ENCODE measurements at places on chromosomes 1 and 21. TPM values are rescaled to one million over a fixed set of nuclear protein-coding genes. Genes with fewer than 3 reads are reported as not detected.
A peak's percentile ranks its signal among the peaks of the same experiment; 100 is the strongest.

The NASP gene
- total RNA-seq: 256 TPM

DNA sequence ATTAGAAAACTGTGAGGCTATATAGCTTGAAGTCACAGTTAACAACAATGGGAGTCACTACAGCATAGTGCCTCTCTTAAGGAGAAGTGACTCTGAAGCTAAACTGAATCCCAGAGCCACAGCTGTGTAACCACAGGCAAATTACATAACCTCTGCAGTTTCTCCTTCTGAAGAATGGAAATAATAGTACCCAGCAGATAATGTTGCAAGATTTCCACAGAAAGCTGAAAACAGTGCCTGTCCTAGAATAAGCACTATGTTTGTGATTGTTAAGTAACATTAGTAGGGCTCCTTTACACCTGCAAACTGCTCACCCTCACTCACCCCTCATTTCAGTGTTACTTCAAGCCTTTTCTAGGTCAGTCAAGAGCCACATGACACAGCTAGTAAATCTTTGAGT is 886.7 kb downstream of the PLA2G4A start:
- H3K4me1 ChIP-seq: no peaks in the 10 kb centered on the region
- no peak overlapping the region for H3K27ac ChIP-seq
- no peaks in the 10 kb centered on the region for H3K27me3 ChIP-seq
- H3K36me3 ChIP-seq: no peaks in the 10 kb centered on the region

DNA sequence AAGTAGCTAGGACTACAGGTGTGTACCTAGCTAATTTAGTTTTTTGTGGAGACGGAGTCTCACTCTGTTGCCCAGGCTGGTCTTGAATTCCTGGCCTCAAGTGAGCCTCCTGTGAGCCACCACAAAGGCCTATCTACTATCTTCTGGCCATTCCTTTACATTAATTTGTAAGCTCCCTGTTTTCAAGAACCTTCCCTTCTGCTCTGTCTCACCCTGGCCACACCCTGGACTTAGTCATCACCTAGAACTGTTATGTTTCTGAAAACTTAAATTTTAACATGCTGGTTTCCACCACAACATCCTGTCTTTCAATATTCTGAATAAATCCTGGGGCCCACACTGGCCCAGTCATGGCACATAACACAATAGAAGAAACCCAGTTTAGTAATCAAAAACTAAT is 4.9 kb upstream of the B4GALT3 start:
- H3K36me3 ChIP-seq: peaks cover 4% of the 10 kb centered on the region
- H3K4me3 ChIP-seq: peak overlapping the region; percentile 25
- H3K27me3 ChIP-seq: no peaks in the 10 kb centered on the region
- H3K4me1 ChIP-seq: peaks cover 78% of the 10 kb centered on the region
- peak overlapping the region; percentile 96 for H3K27ac ChIP-seq
- peak; percentile 85 for DNase-seq

The DEPDC1 gene
- total RNA-seq: 28.3 TPM

DNA sequence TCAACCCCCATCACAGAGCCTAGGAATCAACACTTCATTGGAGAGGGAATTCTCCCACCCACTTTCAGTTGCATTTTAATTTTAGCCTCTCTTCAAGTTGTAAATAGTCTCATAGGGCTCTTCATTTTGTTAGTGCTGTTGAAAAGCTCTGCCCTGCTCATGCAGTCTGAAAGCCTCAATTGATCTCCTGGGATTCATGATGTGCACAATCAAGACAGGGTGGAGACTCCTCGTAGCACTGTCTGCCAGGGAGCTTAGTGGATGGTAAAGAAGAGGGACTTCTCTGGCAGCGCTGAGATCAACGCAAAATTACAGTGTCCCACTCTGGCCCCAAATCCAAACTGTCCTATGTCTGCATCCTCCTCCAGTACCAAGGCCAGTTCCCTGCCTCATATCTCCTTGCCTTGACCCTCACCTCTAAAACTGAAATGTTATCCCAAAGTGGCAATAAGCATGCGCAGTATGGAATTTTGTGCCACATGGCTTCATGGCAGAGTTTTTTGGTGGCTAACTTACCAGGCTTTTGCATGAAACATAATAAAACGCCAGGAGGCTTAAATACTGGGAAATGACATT is 282.2 kb downstream of the CACNA1E start:
- no peak overlapping the region for H3K27ac ChIP-seq
- no peak overlapping the region for H3K4me3 ChIP-seq
- peaks cover 5% of the 10 kb centered on the region for H3K4me1 ChIP-seq
- DNase-seq: no peak

DNA sequence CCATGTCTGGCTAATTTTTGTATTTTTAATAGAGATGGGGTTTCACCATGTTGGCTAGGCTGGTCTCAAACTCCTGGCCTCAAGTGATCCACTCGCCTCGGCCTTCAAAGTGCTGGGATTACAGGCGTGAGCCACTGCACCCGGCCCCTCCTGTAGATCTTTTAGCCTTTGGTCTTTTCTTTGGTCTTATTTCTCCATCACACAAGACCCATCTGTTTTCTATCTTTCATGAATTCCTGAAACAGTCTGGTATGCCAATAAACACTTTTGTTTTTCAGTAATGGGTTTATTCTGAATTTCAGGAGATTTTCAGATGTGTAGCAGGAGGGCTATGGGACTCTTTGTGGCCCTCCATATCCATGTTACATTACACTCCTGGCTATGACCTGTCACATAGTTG is 23.2 kb downstream of the ERRFI1 start:
- no peak overlapping the region for H3K27ac ChIP-seq
- H3K4me1 ChIP-seq: no peaks in the 10 kb centered on the region
- no peak for DNase-seq
- no peaks in the 10 kb centered on the region for H3K27me3 ChIP-seq
- H3K4me3 ChIP-seq: no peak overlapping the region

GRCh38 chr1:104765085-104765484 is 1015.4 kb downstream of the AMY1C start:
- H3K36me3 ChIP-seq: no peaks in the 10 kb centered on the region
- H3K27ac ChIP-seq: no peak overlapping the region
- no peaks in the 10 kb centered on the region for H3K27me3 ChIP-seq
- no peak for DNase-seq

The DIO1 gene
- total RNA-seq: not detected

GRCh38 chr1:26761217-26761616 is 26.5 kb upstream of the PIGV start:
- no peak overlapping the region for H3K27ac ChIP-seq
- peaks cover 4% of the 10 kb centered on the region for H3K4me1 ChIP-seq
- no peak for DNase-seq
- no peak overlapping the region for H3K4me3 ChIP-seq
- no peaks in the 10 kb centered on the region for H3K27me3 ChIP-seq

DNA sequence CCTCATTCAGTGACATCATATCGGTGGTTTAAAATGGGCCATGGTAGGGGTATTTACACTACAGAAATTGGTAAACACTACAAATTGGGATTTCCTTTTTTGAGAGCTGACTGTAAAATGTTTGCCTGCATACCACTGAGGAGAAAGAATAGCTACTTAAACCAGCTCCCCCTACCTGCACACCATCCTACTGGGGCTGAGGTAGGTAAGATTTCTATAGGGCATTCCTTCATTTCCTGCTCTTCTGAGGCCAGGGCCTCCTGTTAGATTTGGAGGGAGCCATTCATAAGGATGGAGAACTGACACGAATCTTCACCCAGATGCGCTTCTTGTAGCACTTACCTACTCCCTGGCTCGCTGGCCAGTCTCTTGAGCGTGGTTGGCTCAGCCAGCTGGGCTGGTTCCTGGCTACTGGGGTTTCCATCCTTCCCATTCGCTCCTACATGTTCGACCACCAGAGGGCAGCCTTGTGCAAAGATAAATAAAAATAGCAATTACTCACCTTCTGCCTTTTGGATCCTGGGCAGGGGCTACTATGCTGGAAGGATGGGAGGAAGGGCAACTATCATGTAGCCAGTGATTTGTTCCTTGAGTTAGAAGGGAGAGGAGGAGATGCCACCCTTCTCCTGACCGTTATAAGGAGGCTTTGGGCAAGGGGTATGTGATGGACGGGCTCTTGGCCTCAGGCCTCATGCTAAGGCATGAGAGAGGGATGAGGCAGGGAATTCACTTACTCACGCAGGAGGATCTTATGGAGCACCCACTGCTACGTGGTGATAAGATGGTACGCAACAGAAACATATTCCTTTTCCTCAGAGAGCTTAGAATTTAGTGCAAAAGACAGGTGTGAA is 10.7 kb downstream of the OPTC start:
- DNase-seq: peak; percentile 84
- no peak overlapping the region for H3K27ac ChIP-seq
- peaks cover 14% of the 10 kb centered on the region for H3K27me3 ChIP-seq
- H3K4me3 ChIP-seq: no peak overlapping the region

DNA sequence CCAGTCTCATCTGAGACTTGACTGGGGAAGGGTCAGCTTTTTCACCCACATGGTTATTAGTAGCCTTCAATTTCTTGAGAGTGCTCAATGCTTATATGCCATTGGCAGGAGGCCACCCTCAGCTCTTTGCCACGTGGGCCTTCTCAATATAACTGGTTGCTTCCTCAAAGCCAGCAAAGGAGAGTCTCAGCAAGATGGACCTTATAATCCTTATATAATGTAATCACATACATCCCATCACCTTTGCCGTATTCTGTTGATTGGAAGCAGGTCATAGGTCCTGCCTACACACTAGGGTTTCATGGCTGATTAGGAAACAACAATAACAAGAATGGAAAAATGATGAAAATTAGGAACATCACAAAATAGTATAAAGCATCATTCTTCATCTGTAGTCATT is 22.9 kb downstream of the TSEN15 start:
- H3K4me3 ChIP-seq: no peak overlapping the region
- H3K36me3 ChIP-seq: peaks cover 13% of the 10 kb centered on the region
- no peaks in the 10 kb centered on the region for H3K27me3 ChIP-seq
- no peak overlapping the region for H3K27ac ChIP-seq

The FCRL2 gene
- not detected for total RNA-seq

GRCh38 chr1:231616667-231617066 is 9.9 kb upstream of the DISC1 start:
- no peak overlapping the region for H3K4me3 ChIP-seq
- DNase-seq: no peak
- peaks cover 23% of the 10 kb centered on the region for H3K36me3 ChIP-seq
- H3K27ac ChIP-seq: no peak overlapping the region

DNA sequence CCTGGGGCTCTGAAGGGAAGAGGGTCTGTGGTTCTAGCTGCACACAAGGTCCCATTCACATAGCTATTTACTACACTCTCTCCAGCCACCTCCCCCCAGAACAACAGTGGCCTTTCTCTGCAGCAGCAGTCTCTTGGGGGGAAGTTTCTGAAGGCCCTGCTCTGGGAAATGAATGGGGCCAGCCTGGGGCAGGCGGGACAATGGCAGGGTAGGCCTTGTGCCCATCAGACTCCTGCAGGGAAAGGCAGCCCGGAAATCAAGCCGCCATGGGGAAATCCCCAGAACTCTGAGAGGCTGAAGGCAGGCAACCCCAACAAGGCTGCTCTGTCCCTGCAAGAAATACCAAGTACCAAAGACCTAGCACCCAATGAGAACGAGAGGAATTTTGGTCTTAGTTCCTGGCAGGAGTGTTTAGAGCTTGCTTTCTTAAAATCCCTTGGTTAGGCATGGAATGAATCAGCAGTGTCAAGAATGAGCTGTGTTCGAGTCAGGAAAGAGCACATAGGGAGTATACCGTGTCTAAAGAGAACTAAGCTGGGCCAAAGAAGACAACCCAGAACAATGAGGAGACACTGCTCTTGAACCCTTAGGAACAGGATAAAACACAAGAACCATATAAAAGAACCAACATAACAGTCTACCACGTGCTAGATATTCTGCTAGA is 11.3 kb downstream of the ARHGEF11 start:
- no peaks in the 10 kb centered on the region for H3K36me3 ChIP-seq
- no peak for DNase-seq
- H3K27ac ChIP-seq: no peak overlapping the region
- H3K4me3 ChIP-seq: no peak overlapping the region
- H3K4me1 ChIP-seq: no peaks in the 10 kb centered on the region

The LGALS8 gene
- total RNA-seq: 74.0 TPM

The LENEP gene
- 0.91 TPM for total RNA-seq

- peaks cover 14% of the 10 kb centered on the region for H3K4me1 ChIP-seq
- H3K27ac ChIP-seq: no peak overlapping the region
- H3K27me3 ChIP-seq: peaks cover 5% of the 10 kb centered on the region
- peaks cover 4% of the 10 kb centered on the region for H3K36me3 ChIP-seq
These were observed 34.6 kb upstream of the CD55 start for GRCh38 chr1:207286786-207287468.

DNA sequence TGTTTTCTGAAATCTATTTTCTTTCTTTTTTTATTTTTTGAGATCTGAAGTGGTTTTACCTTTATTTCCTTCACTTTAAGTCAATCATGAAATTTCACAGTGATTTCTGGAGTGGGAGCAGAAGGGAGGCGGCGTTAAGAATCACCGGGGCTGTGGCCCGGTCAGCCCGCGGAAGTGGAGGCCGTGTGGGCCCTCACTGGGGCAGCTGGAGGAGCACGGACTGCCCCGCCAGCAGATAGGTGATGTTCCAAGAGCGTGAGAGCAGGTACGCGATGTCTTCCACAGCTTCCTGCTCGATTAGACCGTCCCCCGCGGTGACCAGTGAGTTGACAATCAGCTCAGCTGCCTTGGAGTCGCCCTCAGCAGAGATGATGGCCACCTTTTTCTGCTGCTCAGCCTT is 10.6 kb upstream of the TP53BP2 start:
- no peak overlapping the region for H3K27ac ChIP-seq
- H3K27me3 ChIP-seq: peaks cover 24% of the 10 kb centered on the region
- no peak overlapping the region for H3K4me3 ChIP-seq
- no peaks in the 10 kb centered on the region for H3K36me3 ChIP-seq
- H3K4me1 ChIP-seq: peaks cover 6% of the 10 kb centered on the region

DNA sequence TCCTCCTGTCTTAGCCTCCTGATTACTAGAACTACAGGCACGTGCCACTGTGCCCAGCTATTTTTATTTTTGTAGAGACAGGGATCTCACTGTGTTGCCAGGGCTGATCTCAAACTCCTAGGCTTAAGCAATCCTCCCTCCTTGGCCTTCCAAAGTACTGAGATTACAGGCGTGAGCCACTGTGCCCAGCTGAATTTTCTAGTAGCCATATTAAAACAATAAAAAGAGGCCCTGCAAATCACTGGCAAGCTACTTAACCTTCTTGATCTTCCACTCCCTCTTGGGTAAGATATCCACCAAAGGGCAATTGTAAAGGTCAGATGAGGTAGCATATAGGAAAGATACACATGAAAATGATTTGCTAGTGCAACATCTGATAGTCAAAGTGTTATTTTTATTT is 65.6 kb upstream of the SRSF10 start:
- no peak overlapping the region for H3K4me3 ChIP-seq
- H3K4me1 ChIP-seq: peaks cover 2% of the 10 kb centered on the region
- H3K27ac ChIP-seq: no peak overlapping the region
